ENCODE measurements at places on chromosomes 11 and 22.

- no peak for DNase-seq
Measured at GRCh38 chr11:67265633-67266448, 432 bp upstream of the GRK2 start.

- DNase-seq: no peak
Measured at GRCh38 chr22:50080077-50080465, 5.2 kb downstream of the MLC1 start.

- no peak for DNase-seq
Measured at GRCh38 chr11:66259956-66260355, 8.5 kb upstream of the RAB1B start.

DNA sequence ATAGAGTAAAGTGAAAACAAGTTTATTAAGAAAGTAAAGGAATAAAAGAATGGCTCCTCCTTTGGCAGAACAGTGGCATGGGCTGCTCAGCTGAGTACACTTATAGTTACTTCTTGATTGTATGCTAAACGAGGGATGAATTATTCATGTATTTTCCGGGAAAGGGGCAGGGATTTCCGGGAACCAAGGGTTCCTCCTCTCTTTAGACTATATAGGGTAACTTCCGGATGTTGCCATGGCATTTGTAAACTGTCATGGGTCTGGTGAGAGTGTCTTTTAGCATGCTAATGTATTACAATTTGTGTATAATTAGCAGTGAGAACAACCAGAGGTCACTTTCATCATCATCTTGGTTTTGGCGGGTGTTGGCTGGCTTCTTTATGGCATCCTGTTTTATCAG lies 23.5 kb upstream of the SPTY2D1 start:
- DNase-seq: no peak

DNA sequence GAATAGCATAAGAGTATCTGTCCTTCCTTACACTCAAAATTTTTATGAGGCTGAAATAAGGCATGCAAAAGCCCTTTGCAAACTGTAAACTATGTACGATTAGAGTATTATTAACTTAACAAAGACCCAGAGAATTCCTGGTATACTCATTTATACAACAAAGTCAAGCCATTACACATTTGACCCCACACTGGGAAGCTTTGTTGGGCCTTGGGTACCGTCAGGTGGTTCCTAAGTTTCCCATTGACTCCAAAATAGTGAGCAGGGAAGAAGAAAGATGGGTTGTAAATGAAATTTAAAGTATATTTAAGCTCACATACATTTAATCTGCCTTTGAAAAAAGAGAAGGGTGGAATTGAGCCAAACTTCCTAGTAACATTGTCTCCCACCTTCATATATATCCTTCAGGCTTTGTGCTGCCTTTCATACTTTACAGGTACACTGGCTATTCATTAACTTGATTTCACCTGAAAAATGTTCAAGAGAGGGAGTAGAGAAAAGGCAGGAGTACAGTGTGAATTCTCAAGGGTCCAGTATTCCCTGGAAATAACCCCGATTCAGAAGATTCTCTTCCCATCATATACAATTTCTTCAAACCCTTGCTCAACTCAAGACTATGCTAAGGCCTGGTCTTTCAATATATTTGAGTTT lies 68.6 kb downstream of the SOX6 start:
- no peak for DNase-seq

- no peak for DNase-seq
Measured at GRCh38 chr11:73194034-73194507, 24.0 kb upstream of the P2RY2 start.

GRCh38 chr11:86746514-86746913 lies 53.8 kb upstream of the PRSS23 start:
- no peak for DNase-seq

GRCh38 chr22:49683032-49683431 lies 144.6 kb downstream of the BRD1 start:
- DNase-seq: no peak
